ENCODE measurements at places on chromosomes 4 and X.
A peak's percentile ranks its signal among the peaks of the same experiment; 100 is the strongest.

GRCh38 chr4:155405059-155405458 lies 28.3 kb upstream of the MAP9 start:
- no peak for DNase-seq

GRCh38 chrX:10041383-10041782 lies 74.2 kb downstream of the CLDN34 start:
- no peak for DNase-seq

DNA sequence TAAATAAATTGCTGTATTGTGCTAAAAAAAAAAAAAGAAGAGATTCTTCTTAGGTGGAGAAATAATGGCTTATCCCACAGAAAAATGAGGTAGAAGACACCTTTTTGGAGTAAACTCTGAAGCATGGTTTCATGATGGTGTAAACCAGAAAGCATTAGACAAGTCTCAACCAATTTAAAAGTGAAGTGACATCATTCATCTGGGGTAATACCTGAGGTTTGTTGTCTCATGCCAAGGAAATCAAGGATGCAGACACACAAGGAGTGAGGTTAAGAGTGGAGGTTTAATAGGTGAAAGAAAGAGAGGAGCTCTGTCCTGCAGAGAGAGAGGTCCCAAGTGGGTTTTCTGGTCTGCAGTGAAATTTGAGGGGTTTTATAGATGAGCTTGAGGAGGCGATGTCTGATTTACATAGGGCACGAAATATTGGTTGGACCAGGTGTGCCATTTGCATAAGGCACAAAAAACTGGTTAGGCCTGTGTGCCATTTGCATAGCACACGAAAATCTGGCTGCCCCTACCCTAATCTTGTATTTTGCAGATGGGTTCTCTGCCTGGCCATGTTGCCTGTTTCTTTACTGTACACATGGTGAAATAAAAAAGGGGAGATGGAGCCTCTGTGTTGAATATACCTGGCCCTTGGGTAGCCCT lies 25.0 kb upstream of the CWH43 start:
- no peak for DNase-seq

DNA sequence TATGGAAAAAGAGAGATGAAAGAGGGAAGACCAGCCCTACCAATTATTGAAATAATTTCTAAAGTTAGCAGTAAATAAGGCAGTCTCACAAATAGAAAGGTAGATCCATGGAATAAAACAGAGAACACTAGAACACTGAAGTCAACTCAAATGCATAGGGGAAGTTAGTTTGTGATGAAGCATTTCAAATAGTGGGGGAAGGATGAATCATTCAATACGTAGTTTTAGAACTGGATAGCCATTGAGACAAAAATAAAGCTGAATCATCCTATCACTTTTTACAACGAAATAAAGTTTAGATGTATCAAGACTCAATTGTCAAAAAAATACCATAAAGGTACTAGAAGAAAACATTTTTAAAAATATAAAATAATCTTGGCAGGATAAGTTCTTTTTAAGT lies 143.2 kb upstream of the DGKK start:
- DNase-seq: no peak

DNA sequence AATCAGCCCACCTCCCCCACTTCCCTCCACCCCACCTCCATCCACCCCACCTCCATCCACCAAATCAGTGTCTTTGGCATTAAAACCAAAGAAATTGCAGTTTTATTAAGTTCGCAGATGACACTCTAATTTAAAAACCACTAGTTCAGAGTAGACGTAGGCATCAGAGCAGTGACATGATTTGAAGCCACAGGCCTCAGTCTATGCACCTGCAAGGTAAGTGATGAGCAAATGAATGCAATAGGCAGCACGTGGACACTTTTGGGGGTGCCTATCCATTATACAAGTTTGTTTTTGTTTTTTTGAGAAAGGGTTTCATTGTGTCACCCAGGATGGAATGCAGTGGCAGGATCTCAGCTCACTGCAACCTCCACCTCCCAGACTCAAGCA lies 88.0 kb upstream of the TRIM2 start:
- no peak for DNase-seq

- DNase-seq: no peak
Measured at GRCh38 chr4:145301386-145302080, 121.1 kb upstream of the OTUD4 start.

DNA sequence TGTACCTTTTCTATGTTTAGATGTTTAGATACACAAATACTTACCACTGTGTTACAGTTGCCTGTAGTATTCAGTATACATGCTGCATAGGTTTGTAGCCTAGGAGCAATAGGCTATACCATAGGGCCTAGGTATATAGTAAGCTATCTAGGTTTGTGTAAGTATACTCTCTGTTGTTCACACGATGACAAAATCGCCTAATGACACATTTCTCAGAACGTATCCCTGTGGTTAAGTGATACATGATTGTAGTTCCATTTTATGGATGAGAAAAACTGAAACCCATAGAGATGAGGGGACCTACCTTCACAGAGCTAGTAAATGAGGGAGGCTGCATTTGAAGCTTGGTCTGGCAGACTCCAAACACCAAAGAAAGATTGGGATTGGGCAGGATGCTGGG lies 79.4 kb upstream of the EFNB1 start:
- DNase-seq: no peak

DNA sequence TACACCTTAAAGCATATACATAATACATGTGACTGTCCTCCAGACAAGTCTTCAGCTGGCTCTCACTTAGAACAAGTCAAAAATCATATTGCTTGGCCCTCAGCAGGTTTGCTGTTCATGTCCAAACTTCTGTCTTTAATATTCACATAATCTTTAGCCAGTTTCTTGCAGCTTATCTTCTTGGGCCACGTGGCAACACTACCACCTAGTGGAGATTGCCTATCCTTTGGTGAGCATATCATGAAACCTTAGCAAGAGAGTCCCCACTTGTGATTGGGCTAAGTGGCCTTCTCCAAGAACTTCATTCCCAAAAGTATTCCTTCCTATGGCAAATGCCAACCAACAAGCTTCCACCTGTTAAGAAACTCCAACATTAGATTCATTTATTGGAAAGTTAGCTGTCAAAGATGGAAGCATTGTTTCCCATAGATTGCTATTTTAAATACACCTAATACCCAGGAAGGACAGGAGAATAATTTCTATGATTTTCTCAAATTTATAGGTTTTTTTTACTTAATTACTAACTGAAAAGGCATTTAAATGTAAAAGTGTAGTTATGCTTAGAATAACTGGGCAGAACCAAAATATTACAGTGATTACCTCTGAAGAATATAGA lies 231.9 kb upstream of the INTU start:
- peak; percentile 54 for DNase-seq

DNA sequence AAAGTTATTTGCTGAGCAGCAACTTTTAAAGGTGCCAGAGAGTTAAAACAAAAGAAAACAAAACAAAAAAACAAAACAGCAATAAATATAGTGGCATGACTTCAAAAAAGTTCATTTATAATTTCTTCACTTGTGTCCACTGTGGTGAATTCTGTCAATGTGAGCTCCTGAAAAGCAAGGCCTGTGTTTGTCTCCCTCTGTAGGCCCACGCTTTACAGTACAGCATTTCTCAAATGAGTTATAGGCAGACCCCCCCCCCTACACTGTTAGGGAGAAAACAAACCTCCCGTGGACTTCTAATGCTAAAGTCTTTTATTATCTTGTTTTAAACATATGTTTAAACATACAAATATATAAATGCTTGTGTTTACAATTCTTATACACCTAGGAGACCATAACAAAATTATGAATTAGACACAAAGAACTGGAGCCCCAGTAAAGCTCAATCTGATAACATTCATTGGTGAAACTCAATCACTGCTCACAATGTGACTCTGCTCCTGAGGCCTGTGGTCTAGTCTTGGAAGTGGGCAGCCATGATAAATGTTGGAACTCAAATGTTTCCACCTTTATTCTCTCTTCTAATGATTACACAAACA lies 47.0 kb upstream of the SCOC start:
- peak; percentile 56 for DNase-seq

GRCh38 chr4:99536271-99536670 lies 25.4 kb downstream of the C4orf17 start:
- peak; percentile 25 for DNase-seq

DNA sequence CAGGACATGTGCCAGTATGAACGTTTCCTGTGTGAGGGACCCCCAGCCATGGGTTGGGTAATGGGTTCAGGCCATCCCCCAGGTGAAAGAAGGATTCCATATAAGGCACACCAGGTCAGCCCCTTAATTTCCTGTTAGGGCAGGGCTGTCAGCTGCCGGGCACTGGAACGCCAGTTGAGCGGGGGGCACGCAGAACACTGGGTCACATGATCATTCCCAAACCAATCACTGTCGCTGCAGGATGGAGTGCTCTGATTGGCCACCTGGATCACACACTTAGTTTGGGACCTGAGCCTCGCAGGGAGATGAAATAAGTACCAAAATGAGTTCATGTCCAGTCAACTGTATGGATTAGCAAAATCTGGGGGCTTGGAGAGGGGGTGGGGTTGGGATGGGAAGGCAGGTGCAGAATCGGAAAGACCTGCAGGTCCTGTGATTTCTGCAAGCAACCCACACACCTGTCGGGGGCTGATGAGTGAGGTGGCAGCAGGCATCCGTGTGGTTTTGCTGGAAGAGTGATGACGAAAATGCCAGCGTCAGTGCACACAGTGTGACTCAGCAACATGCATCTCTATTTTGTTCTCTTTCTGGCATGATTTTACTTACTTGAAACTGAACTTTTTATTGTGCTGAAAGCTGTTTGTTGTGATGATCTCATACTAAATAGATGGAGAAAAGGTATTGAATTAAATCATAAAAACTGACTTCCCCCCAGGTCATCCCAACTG lies 32.2 kb downstream of the RNF212 start:
- no peak for DNase-seq

GRCh38 chrX:10529344-10529743 lies 91.0 kb downstream of the MID1 start:
- no peak for DNase-seq

- no peak for DNase-seq
Measured at GRCh38 chr4:111773858-111774257, 371.4 kb upstream of the FAM241A start.

- DNase-seq: peak; percentile 88
Measured at GRCh38 chrX:84188320-84188834, 378 bp upstream of the RPS6KA6 start.

DNA sequence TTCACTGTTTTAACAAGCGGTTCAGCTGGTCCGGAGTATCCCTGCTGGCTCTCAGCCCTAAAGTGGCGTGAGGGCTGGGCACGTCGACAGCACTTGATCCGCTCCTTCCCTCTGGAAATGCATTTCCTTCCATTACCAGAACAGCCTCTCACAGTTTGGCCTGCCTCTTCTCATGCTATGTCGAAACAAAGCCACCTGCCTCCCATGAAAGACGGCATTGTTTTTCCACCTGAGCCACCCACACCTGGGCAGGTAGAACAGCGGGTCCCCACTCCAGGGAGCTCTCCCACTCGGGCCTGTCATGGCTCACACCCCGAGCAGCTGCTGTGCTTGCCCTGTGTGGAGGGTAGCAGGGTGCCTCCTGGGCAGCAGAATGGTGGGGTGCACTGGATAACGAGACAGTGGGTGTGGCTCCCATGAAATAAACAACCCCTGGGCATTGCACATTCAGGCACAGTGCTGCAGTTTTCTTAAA lies 86.2 kb downstream of the FHDC1 start:
- DNase-seq: peak; percentile 63

DNA sequence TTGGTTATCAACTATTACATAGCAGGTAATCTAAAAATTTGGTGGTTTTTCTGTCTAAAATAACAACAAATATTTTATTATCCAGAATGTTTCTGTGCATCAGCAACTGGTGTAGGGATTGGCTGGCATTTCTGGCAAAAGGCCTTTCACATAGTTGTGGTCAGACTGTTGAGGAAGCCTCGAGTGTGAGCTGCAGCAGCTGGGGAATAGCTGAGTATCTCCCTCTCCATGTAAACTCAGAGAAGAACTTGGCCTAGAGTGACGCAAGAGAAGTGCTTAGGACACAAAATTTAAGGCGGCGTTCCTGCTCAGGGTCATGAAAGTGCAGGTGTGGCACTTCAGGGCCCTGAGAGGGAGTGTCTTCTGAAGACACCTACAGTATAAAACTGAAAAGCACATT lies 558.9 kb downstream of the SPOCK3 start:
- no peak for DNase-seq

DNA sequence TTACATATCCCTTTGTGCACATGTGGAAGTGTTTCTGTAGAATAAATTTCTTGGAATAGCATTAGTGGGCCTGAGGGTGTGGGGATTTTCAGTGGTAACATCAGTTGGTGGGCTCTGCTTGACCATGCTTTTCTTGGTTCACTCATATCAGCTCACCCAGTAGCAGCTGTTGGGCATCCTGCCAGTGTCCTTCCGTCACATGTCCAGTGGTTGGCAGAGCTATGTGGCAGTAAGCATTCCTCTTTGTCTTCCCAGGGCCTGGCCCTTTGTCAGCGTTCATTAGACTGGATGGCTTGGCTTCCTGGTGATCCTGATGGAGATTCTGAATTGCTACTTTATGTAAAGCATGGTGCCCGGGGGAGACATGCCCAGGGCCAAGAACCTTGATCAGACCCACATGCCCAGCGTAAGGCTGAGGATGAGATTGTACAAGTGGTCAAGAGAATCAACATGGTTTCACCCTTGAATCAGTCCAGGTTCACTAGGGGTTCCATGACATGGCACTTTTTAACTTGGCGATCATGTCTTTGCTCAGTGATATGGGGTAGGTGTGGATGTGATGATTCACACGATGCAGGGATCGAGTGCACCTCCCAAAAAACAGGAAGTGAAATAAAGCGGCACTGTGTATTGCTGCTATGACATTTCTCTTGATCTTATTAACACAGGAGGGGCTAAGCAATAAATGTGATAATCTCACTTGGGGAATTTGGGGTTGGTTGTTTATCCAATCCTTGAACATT lies 72.1 kb upstream of the IGFBP7 start:
- DNase-seq: no peak

- DNase-seq: no peak
Measured at GRCh38 chrX:45774961-45775360, 574.3 kb upstream of the DIPK2B start.

GRCh38 chr4:6062133-6062532 lies 43.9 kb upstream of the C4orf50 start:
- no peak for DNase-seq

GRCh38 chrX:150361777-150362351 lies 1.3 kb upstream of the MAMLD1 start:
- peak; percentile 55 for DNase-seq

GRCh38 chr4:97349468-97350186 lies 793.6 kb downstream of the STPG2 start:
- DNase-seq: no peak

GRCh38 chrX:148459343-148459742 lies 41.1 kb upstream of the AFF2 start:
- DNase-seq: no peak

DNA sequence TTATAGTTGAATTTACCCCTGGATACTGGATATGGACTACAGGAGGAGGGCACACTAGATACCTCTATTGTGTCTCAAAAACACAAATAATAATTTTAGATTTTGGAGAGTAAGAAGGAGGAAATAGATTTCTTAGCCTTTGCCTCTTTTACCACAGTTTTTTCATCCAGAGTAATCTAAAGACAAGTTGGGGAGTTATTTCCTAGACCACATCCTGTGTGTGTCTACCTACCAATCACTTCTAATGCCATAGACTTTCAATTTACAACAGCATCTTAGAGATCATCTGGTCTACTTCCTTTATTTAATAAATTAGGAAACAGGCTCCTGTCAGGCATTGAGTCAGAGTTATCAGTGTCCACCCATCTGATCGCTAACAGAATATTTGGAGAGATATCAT lies 191.5 kb downstream of the EDA start:
- DNase-seq: no peak
